ENCODE measurements at places on chromosomes 7 and 10. TPM values are rescaled to one million over a fixed set of nuclear protein-coding genes. Genes with fewer than 3 reads are reported as not detected.

LRRN3 gene
- 50.2 TPM for total RNA-seq

DLX5 gene
- total RNA-seq, result not detected

CPA5 gene
- 3.2 TPM for total RNA-seq

ACTL6B gene
- 45.8 TPM for total RNA-seq

SEC31B gene
- total RNA-seq, result 8.5 TPM

FIGNL1 gene
- total RNA-seq, result 13.1 TPM

MACC1 gene
- total RNA-seq, result 0.04 TPM

GRCh38 chr10:119395280-119396007, 147.1 kb downstream of the RGS10 start:
- ATAC-seq, result no peak

GRCh38 chr7:45627691-45628456, 53.7 kb downstream of the ADCY1 start:
- no peak for ATAC-seq

DNA sequence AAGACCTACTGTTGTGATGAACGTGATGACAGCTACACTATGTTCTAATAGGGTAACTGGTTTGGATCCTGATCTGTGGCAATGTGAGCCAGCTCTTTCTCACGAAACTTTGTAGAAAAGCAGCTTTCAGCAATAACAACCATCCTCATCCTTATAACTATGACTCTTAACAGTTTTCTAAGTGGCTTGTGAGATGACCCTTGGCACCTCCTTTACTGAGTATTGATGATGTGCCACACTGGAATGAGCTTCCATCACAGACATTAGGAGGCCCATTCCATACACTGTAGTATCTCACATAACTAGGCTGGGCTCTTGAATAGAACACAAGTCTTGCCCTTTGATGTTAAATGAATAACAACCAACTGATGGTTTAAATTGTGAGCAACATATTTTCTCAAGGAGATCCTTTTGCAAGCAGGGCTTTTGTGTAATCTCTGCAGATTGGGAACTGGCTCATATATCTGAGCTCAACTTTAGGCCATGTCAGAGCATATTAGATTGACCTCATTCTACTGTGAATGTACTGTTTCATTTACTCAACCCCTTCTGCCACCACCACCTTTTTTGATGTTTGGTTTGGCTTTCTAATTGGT, 46.4 kb downstream of the MYPN start:
- ATAC-seq, result no peak

- ATAC-seq, result no peak
These were observed 148.4 kb downstream of the CPEB3 start for GRCh38 chr10:92142512-92142911.

- no peak for ATAC-seq
These were observed 3.1 kb downstream of the GAD2 start for GRCh38 chr10:26219676-26220075.

DNA sequence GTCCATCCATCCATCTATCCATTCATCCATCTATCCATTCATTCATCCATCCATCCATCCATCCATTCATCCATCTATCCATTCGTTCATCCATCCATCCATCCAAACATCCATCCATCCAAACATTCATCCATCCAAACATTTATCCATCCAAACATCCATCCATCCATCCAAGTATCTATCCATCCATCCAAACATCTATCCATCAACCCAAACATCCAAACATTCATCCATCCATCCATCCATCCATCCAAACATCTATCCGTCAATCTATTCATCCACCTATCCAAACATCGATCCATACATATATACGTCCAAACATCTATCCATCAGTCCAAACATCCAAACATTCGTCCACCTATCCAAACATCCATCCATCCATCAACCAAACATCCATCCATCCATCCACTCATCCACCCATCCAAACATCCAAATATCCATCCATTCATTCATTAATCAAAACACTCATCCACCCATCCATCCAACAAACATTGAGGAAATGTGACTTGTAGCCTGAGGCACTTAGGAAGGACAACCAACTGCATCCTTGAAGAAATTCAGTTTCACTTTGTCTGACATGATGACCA, 28.8 kb upstream of the MYH16 start:
- ATAC-seq, result no peak

DNA sequence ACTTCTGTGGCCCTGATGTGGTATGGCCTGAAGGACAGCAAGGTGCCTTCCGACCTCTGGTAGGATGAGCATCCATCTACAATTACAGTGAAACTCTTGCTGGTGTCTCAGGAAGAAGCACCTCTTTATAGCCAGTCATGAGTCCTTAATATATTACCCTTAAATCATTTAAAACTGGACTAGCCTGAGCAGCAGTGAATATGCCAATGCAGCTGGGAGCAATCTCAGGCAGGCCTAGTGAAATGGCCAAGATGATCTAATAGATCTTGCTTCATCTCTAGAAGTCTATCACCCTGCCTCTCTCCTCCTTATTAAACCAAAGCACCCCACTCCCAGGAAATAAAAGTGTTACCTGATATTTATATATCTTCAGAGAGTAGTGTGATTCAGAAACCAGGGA, 66.7 kb upstream of the SORCS3 start:
- ATAC-seq, result peak; percentile 64

- no peak for ATAC-seq
These were observed 28.4 kb downstream of the ZNF33A start for GRCh38 chr10:38038932-38039245.

DNA sequence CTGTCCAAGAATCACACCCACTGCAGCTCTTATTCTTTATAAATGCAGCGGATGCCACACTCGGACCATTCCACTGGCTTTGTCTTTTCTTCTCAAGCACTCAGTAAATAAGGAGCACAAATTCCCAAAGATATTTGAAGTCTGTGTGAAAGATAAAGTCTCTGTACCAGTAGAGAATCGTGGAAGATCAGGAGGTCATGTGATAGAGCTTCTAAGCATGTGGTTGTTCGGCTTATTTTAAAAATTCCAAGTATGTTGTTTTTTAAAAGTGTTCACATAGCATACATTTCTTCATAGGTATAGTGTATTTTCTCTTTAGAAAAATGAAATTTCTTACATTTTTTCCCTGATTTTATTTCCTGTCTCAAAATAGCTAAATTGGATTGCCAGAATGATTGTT, 75.8 kb downstream of the NOC3L start:
- no peak for ATAC-seq

DNA sequence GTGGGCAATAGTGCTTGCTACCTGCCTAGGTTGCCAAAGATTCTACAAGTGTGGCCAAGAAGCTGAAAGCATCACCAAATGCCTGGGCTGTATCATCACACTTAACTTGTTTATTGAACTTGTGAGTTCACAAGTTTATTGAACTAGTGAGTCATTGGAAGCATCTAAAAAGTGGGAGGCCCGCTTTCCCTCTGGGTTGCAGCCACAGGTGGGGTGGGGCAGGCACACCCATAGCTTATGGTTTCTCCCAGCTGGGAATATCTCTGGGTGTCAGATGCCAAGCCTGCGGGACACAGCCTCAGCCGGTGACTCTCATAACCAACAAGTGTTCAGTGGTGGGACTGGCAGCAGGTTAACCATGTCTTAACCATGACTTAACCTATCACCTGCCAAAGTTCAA, 145.9 kb upstream of the FAM13C start:
- ATAC-seq, result peak; percentile 59

GRCh38 chr10:113319479-113319878, 233.4 kb upstream of the HABP2 start:
- ATAC-seq, result peak; percentile 53

GRCh38 chr7:1882451-1882850, 212.4 kb downstream of the ELFN1 start:
- no peak for ATAC-seq

- no peak for ATAC-seq
These were observed 150.6 kb downstream of the CACNB2 start for GRCh38 chr10:18290651-18291313.

Measured in motor neuron (in vitro differentiated cells).